ENCODE measurements at places on chromosomes 6 and 20. TPM values are rescaled to one million over a fixed set of nuclear protein-coding genes. Genes with fewer than 3 reads are reported as not detected.

TFAP2D gene
- not detected for total RNA-seq

BMP6 gene
- 3.1 TPM for total RNA-seq

SLC12A5 gene
- total RNA-seq: 0.35 TPM

TMEM200A gene
- total RNA-seq: 22.7 TPM

MCCD1 gene
- total RNA-seq: not detected

FRK gene
- total RNA-seq: 0.12 TPM

DNA sequence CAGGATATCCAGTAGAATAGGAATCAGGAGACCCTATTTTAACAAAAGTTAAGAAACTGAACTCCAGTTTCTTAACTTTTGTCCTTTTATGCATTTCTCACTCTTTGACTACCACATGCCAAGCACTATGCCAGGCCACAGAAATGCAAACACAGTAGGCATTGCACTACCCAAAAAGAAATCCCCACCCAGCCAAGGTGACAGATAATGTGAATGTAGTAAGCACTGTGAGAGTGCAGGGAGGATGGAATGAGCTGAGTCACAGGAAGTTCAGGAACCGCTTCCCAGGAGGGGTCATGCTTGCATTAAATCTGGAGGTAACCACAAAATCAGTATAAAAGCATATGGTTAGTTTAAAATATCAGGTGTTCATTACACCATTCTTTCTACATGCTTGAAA lies 20.1 kb upstream of the FAM83C start:
- peak; percentile 35 for DNase-seq

- DNase-seq: peak; percentile 50
Measured at GRCh38 chr20:18588574-18588933, 700 bp downstream of the DTD1 start.

- no peak for DNase-seq
Measured at GRCh38 chr6:168044521-168045130, 34.4 kb downstream of the FRMD1 start.

DNA sequence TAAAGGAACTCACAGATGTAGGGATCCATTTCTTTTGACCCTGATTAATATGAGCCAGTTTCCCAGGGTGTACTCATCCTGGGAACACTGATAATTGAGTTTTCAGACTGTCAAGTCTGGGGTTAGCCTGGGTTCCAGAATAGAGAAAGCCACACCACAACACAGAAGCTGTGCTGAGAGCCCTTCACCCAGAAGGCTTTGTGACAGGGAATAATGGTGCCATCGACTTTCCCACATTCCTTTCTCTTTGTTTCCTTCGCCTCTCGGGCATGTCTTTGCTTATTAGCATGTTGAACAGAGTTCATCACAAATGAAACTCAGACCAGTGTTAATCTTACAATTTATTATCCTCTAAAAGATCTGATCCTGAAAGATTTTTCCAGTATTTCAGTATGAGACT lies 95.0 kb downstream of the TCP11 start:
- DNase-seq: no peak

DNA sequence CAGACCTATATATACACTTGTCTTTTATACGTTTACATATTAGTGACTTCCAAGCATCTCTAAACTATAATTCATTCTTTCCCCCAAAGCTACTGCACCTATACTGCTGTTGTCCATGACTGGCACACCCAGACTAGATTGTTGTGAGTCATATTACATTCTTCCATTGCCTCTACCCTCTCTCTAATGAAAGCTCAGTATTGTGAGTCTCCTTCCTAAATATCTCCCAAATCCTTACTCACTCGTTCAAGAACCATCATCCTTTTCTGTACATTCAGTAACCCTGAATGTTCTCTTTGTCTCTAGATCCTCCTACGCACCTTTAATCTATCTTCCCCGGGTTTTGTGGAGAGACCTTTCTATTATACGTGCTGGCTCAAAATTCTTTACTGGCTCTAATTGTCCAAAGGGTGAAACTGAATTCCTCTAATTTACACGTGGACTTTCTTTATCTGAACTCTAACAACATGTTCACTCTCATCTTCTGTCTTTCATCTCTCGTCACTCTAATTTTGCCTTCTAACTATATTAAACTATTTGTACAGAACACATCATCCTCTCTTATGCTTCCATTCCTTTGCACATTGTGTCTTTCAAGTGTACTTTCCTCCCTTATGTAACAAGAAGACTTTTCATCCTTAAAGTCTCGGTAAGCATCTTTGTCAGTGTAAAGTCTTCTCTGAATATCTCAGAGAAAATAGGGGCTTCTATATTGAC lies 109.3 kb downstream of the IBTK start:
- no peak for DNase-seq

DNA sequence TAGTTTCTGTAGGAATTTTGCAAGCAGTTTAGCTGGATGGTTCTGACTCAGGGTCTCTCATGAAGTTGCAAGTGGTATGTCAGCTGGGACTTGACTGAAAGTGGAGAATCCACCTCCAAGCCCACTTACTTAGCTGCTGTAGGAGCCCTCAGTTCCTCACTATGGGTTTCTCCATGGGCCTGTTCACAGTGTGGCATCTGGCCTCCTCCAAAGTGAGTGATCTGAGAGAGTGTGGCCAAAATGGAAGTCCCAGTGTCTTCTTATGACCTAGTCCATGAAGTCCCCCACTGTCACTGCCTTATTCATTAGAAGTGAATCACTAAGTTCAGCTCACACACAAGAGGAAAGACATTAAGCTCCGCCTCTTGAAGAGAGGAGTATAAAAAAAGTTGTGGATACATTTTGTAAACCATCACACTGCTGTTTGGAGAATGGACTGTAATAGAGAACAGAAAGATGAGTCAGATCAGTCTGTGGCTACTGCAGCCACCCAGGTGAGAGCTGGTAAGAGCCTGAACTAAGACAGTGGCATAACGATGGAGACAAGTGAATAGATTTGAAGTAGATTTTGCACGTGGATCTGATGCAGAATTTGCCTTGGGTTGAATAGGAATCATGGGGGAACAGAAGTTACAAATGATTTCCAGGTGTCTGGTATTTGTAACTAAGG lies 4.9 kb upstream of the NELFCD start:
- no peak for DNase-seq

DNA sequence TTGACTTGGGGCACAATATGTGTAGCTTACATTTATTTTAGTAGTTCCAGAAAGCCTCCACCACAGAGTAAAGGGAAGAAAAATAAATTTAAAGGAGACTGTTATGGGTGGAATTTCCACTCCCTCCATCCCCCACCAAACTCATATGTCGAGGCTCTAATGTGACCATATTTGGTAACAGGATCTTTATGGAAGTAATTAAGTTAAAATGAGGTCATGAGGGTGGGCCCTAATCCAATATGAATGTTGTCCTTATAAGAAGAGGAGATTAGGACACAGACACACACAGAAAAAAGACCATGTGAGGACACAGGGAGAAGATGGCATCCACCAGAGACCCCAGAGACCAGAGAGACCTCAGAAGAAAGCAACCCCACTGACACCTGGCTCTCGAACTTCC lies 189.7 kb downstream of the EDN1 start:
- DNase-seq: no peak

- no peak for DNase-seq
Measured at GRCh38 chr6:81759782-81760181, 7.3 kb upstream of the TENT5A start.

DNA sequence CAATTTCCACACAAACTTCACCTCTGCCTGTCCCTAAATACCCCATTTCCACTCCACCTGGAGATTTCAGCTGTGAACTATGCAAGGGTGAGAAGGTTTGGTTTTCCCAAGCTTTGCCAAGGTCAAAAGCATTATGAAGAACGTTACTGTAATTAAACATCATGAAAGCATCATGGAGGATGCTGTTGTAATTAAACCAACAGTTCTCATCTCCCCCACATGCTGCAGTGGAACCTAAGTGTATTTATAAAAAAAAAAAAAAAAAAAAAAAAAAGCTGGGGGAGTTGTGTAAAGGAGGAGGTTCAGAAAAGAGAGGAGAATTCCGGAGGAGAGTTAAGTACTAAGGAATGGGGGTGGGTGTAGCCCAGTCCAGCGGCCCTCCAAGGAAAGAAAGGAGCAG lies 474.9 kb upstream of the JARID2 start:
- DNase-seq: no peak

- peak; percentile 73 for DNase-seq
Measured at GRCh38 chr6:107460083-107460631, 793 bp upstream of the PDSS2 start.

DNA sequence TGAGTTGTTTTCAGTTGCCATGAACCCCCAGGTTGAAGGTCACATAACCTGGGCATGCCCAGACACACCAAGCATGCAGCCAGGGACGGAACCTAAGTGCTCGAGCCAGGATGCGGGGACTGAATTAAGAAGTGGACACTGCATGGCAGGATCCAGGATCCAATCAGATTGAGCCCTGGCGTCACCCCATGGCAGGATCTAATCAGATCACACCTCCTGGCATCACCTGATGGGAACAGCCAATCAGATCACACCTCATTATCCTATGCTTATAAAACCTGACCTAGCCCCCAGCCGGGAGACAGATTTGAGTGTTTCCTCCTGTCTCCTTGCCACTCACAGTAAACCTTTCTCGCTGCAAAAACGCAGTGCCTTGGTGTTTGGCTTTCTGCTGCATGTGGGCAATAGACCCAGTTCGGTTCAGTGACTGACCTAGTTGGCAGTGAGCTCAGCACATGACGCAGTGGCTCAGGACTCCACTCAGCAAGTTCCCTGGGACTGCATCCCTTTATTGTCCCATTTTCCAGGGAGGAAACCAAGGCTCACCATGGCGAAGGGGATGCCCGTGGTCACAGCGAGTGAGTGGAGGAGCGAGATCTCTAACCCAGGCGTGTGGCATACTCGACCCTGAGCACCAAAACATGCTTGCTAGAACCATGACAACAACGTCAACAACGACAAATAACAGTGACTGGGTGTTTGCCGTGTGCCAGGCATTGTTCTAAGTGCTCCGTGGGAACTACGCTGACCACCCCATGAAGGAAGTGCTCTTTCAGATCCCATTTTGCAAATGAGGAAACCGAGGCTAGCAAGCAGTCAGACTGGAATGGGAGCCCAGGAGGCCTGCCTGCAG lies 66.3 kb downstream of the RBM38 start:
- no peak for DNase-seq

DNA sequence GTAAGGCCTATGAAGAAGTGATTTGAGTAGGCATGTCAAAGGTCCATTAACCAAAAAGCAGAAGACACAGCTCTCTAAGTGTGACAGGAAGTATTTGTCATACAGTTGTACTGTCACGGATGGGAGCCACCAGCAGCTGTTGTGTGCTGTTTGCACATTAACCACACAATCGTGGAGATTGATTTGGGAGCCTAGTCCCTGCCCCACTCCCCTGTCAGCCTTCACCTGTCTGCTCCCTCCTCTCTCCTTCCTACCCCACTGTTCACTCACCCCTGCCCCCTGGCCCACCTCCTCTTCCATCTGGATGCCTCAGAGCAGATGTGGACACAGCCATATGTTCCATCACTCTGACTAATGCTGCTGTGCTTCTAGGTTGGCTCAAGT lies 124.7 kb upstream of the SPACA1 start:
- no peak for DNase-seq

DNA sequence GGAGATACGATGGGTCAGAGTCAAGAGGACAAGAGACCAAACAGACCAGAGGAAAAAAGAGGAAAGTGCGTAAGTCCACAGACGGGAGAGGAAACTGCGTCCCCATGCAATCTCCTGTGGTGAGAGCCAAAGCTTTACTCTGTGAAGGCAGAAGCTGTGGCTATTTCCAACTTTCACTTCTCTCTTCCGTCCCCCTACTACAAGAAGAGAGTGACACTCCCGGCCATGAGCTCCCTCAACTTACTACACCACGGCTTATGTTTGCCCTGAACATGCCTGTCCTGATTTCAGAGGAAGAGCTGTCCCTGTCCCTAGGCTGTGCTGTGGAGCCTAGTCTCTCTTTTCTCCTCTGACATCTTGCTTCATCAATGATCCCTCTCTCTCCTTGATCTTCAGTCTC lies 11.5 kb upstream of the SSR1 start:
- DNase-seq: no peak

- DNase-seq: peak; percentile 45
Measured at GRCh38 chr6:136791296-136792094, 782 bp downstream of the MAP3K5 start.

GRCh38 chr20:36824142-36824940 lies 50.8 kb upstream of the DSN1 start:
- DNase-seq: no peak

GRCh38 chr6:118787724-118788423 lies 106.1 kb upstream of the ASF1A start:
- DNase-seq: no peak

DNA sequence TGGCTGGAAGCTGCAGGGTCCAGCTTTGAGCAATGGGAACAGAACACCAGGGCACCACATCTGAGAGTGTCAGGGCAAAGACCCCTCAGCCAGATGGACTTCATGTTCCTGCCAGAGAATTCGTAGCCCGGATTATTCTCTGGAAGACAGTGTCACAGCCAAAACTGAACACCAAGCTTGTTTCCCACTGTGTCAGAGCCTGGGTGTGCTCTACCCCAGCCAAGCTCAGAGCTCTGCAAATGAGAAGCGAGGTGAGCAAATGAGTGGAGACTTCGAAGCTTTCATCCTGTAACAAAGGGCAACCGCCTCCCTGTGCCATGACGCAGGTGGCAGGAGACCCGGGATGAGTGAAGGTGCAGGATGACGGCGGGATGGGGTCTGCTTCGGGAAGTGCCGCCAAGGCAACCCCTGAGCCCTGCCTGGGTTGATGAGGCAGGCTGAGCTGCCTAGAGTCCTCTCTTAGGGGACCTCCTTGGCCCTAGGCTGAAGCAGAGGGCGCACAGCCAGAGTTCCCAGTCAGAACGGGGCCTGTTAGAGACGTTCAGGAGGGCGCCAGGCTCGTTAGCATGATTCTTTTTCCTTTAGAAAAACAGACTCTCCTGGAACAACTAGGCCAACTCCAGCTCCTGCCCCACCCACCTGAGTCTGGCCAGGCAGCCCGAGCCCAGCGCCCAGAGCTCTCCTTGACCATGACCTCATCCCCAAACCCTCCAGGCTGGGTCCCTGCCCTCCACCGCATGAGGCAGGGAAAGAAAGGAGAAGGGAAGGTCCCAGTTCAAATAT lies 187.7 kb downstream of the SOD2 start:
- DNase-seq: no peak

DNA sequence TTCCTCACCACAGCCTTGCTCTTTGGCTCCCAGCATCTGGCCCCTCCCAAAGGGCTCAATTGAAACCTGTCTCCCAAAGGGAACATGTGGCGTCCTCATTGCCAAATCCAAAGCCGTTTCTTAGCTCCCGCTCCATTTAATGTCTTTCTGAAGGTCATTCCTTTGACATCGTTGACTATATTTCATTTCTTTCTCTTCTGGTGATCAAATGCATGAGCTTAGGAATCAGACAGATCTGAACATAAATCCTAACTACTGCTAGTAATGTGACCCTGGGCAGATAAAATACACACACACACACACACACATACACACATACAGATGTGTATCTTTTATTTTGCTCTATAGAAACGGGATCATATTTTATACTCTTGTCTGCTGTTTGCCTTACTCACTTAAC lies 964.7 kb upstream of the FLRT3 start:
- no peak for DNase-seq

- no peak for DNase-seq
Measured at GRCh38 chr6:135796643-135797305, 54.7 kb upstream of the PDE7B start.

- DNase-seq: no peak
Measured at GRCh38 chr6:110233770-110234374, 53.6 kb downstream of the CDC40 start.

Data from GM23338 (cell line).